ENCODE measurements at places on chromosomes 11 and 22. TPM values are rescaled to one million over a fixed set of nuclear protein-coding genes. Genes with fewer than 3 reads are reported as not detected.

SMC1B gene
- total RNA-seq: 0.11 TPM

PANX1 gene
- 10.3 TPM for total RNA-seq

PDGFB gene
- total RNA-seq: 5.9 TPM

LRFN4 gene
- 23.8 TPM for total RNA-seq

UBQLN3 gene
- not detected for total RNA-seq

DNA sequence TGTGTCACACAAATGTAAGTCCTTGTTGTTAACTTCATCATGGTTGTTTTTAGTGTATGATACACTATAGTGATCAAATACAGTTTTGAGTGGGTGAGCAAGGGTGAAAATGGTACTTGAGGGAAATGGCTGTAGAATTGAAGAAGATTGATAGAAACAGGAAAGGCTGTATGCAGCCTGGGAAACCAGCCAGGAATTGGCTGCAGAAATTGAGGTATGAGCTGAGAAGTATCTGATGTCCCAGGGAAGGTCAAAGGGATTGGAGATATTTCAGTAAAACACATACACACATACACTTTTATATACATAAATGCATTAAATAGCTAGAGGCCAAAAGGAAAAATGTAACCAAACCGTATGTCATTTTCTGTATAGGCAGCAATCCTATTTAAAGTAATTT lies 13.1 kb upstream of the YAP1 start:
- DNase-seq: no peak
- H3K27me3 ChIP-seq: no peaks in the 10 kb centered on the region
- no peaks in the 10 kb centered on the region for H3K36me3 ChIP-seq

DNA sequence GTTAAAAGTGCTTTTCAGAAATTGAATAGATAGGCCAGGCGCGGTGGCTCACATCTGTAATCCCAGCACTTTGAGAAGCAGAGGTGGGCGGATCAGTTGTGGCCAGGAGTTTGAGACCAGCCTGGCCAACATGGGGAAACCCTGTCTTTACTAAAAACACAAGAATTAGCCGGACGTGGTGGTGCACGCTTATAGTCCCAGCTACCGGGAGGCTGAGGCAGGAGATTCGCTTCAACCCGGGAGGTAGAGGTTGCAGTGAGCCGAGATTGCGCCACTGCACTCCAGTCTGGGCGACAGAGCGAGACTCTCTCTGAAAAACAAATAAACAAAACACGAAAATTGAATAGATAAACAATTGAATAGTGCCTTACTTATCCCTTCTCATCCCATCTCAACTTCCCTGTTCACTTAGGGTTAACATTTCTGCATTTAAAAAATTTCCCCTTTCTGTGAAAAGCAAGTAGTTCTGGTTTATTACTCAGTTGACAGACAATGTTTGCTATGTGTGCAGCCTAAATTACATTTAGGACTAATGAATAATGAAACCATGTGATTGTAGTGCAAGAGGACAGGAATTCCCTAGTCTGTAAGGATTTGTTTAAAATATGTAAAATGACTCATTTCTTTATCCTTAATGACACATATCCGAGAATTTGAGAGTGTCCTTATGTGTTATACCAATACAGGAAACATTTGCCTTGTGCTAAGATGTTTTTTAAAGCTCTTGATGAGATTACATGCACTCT lies 6.0 kb downstream of the RNF169 start:
- H3K4me3 ChIP-seq: peak overlapping the region; percentile 64
- H3K36me3 ChIP-seq: no peaks in the 10 kb centered on the region
- peaks cover 7% of the 10 kb centered on the region for H3K4me1 ChIP-seq
- no peaks in the 10 kb centered on the region for H3K27me3 ChIP-seq

- DNase-seq: peak; percentile 90
- H3K36me3 ChIP-seq: no peaks in the 10 kb centered on the region
- no peaks in the 10 kb centered on the region for H3K27me3 ChIP-seq
- no peak overlapping the region for H3K4me3 ChIP-seq
- peaks cover 21% of the 10 kb centered on the region for H3K4me1 ChIP-seq
Observed at GRCh38 chr22:40009292-40009774, 14.6 kb downstream of the FAM83F start.

GRCh38 chr11:44571871-44572270 lies 6.4 kb downstream of the CD82 start:
- H3K4me3 ChIP-seq: no peak overlapping the region
- H3K27me3 ChIP-seq: peaks cover 4% of the 10 kb centered on the region
- no peak overlapping the region for H3K27ac ChIP-seq
- DNase-seq: no peak
- no peaks in the 10 kb centered on the region for H3K4me1 ChIP-seq

GRCh38 chr11:36713715-36714114 lies 115.7 kb upstream of the RAG2 start:
- H3K27ac ChIP-seq: no peak overlapping the region
- no peaks in the 10 kb centered on the region for H3K27me3 ChIP-seq
- no peaks in the 10 kb centered on the region for H3K4me1 ChIP-seq
- H3K4me3 ChIP-seq: no peak overlapping the region
- no peaks in the 10 kb centered on the region for H3K36me3 ChIP-seq

GRCh38 chr11:57269571-57270021 lies 32.5 kb upstream of the APLNR start:
- H3K4me3 ChIP-seq: no peak overlapping the region
- H3K36me3 ChIP-seq: no peaks in the 10 kb centered on the region
- DNase-seq: no peak
- no peaks in the 10 kb centered on the region for H3K4me1 ChIP-seq
- no peak overlapping the region for H3K27ac ChIP-seq

Data from endodermal cell (in vitro differentiated cells).